ENCODE measurements at places on chromosomes 11 and 22.

DNA sequence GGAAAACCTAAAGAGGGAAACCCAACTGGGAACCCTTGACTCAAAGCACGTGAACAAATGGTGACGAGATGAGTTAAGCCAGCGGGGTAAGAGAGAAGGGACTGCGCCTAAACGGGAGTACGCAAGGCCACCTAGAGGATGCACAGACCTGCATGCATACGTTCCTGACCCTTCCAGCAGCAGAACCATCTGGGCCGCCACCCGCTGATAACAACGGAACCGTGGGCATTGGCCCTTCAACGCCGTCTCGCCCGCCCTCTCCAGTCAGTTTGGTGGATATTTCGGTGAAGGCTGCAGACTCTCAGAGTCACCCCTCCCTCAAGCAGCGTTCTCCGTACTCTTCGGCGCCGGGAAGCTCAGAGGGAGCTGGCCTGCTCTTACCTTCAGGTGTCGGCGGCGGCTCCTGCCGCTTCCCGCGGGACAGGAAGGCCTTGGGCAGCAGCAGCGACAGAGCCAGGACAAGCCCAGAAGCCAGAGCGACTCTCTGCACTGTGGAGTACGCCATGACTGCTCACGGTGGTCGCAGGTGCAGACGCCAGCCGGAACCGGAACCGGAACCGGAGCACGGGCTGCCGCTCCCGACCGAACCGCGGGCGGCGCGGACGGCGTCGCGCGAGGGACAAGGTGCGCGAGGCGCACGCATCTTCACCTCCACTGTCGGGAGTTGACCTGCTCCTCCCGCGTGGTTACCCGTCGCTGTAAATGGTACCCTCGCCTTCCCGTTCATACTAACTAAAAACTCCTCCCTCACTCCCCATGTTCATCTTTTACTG is at the start of gene RIC3:
Gene RIC3, minus strand, starts transcription at position 541 of the 773 bp plus-strand sequence. Its CDS starts 36 bp downstream, at position 505.
- no peak for DNase-seq

DNA sequence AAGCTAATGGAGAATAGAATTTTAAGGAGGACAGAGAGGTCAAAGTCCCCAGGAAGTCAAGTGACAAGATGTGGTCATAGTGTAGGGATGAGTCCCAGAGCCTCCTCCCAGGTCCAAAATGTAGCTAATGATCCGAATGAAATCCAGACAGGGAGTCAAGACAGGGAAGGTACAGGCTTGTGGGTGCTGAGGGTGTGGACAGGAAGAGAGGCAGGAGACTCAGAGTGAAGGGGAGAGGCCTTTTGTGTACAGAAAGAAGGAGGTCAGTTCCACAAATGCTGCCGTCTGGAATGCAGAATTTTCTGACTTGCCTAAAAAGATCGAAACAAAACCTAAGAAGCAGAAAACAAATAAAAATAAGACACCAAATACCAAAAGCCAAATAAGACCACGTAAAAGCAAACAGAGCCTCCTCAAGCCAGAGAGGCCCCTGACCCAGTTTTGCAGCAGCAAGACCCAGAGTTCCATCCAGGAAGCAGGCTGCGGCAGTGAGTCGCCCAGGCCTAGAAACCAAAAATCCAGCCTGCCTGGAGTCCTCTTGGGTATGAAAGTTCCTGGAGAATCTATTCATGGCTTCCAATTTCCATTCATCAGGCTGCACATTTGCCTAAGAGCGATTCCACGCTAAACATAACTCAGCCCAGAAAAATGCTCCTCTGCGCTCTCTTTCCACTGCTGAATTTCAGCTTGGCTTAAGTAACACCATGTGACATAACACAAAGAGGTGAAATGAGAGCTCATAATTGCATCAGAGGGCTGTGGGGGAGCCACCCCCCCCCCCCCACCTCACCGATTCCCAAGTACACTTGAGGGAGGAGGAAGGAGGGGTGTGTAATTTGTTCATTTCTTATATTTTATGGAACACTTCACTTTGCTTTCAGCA is 71.2 kb downstream of the KIRREL3 start:
- DNase-seq, result no peak

GRCh38 chr22:31233001-31233400 is 20.9 kb downstream of the LIMK2 start:
- no peak for DNase-seq

DNA sequence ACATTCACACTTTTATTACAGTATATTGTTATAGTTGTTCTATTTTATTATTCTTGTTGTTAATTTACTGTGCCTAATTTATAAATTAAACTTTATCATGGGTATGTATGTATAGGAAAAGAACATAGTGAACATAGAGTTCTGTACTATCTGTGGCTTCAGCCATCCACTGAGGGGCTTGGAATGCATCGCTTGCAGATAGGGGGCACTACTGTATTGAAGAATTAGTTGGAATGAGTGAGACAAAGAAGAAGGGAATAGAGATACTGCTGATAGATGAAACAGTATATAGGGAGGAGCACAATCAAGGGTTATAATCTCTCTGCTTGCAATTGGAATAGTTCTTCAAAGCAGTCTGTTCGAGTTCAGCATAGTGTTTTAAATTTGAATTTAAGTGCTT is 432.2 kb downstream of the RAB38 start:
- no peak for DNase-seq

DNA sequence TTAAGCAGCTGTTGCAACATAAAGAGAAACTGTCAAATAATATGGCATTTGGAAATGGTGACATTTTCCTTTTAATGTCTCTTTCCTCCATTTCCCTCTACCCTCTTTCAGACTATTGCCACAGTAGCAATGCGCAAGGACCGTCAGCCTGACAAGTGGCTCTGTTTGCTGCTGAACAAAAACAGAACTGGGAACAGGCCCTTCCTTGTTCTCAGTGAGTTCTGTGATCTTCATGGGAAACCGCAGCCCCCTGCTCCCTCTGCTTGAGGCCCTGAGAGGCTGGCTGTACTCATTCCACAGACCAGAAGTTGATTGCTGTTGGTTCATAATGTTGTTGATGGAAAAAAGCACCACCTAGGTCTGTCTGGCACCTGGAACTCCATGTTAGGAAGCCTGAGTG is 559.7 kb downstream of the OPCML start:
- no peak for DNase-seq

- DNase-seq, result no peak
These were observed 2.8 kb upstream of the CABP7 start for GRCh38 chr22:29716814-29717545.

DNA sequence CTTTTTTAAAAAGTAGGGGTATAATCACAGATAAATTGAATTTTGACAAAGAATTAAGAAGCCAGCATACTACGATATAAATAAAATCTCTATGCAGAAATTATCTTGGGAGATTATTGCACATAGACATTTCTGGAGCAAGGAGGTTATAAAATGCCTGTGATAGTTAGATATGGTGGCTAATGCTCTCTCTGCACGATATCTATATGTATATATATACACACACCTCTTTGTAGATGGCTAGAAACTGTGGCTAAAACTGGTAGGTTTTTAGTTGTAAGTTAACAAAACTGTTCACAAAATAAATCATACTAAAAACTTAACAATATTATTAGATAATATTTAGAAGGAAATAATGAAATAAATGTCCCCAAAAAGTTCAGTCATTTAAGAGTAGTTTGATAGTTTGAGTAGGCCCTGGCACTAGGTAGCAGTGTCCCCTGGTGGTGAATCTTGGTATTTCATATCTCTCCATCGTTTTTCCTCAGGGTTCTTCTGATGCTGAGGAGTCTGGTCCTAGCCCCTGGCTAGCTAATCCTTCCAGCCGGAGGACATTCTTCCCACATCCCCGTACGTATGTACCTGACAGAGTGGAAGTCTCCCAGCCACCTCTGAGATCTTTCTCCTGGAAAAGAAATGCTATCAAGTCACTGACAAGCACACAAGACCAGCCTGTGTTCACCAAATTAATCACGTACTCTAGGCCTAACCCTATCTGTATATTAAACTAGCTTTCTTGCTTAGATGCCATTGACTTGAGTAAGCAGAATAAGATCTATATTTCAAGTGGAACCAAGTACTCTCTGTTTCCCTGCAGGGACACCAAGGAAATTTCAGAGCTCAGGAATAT is 32.2 kb downstream of the ART5 start:
- no peak for DNase-seq

GRCh38 chr22:24009227-24010017 is 1.7 kb upstream of the CABIN1 start:
- DNase-seq, result no peak

DNA sequence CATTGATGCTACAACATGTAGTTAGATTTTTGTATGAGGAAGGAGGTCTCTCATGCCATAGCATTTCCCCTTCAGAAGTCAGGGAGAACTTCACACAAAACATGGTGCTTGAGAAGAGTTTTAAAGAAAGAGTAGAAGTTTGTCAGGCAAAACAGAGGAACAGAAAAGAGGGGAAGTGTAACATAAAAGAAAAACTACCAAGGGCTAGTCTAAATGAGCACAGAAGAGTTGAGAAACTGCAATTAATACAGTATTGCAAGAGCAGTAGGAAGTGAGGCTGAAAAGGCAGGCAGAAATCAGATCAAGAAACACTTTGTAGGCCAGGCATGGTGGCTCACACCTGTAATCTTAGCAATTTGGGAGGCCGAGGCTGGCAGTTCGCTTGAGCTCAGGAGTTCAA is 61.0 kb downstream of the FAM168A start:
- DNase-seq, result no peak

DNA sequence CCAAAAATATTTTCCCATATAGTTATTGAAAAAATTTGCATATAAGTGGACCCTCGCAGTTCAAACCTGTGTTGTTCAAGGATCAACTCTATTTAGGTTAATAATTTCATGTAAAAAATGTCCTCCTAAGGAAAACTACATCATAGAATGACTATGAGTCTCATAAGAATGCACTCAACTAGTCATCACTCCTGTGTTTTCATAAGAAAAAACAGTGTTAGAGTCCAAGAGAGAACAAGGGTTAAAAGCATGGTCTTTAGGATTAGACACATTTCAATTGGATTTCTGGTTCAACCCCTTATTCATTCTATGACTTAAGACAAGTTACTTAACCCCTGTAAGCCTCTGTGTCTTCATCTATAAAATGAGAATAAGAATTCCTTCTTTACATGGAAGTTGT is 5.1 kb downstream of the PARVA start:
- no peak for DNase-seq

- peak; percentile 32 for DNase-seq
These were observed 23.3 kb upstream of the SERPIND1 start for GRCh38 chr22:20750461-20751184.

DNA sequence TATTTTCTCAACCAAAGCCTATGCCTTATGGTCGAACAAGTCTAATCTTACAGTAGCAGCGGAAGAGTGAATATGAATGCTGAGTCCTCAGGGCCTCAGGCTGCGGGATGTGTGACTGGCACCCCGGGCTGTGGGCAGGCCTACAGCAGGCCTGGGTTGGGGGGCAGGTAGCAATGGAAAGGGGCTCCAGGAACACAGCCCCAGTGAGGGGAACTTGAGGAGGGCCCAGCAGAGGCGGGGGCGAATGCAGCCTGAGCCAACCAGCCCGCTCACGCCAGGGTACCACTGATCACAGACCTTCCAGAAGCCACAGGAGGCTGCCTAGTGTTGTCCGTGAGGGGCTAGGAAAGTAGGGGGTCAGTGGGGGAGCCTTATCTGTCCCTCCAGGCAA is 11.3 kb upstream of the CD5 start:
- DNase-seq, result no peak

GRCh38 chr22:38211556-38211955 is 9.8 kb downstream of the MAFF start:
- no peak for DNase-seq

DNA sequence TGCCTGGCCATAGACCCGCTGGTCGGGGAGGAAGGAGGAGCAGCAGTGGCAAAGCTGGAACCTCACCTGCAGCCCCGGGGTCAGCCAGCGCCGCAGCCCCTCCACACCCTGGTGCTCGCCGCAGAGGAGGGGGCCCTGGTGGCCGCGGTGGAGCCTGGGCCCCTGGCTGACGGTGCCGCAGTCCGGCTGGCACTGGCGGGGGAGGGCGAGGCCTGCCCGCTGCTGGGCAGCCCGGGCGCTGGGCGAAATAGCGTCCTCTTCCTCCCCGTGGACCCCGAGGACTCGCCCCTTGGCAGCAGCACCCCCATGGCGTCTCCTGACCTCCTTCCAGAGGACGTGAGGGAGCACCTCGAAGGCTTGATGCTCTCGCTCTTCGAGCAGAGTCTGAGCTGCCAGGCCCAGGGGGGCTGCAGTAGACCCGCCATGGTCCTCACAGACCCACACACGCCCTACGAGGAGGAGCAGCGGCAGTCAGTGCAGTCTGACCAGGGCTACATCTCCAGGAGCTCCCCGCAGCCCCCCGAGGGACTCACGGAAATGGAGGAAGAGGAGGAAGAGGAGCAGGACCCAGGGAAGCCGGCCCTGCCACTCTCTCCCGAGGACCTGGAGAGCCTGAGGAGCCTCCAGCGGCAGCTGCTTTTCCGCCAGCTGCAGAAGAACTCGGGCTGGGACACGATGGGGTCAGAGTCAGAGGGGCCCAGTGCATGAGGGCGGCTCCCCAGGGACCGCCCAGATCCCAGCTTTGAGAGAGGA is 11.9 kb downstream of the TMEM121B start:
- no peak for DNase-seq

DNA sequence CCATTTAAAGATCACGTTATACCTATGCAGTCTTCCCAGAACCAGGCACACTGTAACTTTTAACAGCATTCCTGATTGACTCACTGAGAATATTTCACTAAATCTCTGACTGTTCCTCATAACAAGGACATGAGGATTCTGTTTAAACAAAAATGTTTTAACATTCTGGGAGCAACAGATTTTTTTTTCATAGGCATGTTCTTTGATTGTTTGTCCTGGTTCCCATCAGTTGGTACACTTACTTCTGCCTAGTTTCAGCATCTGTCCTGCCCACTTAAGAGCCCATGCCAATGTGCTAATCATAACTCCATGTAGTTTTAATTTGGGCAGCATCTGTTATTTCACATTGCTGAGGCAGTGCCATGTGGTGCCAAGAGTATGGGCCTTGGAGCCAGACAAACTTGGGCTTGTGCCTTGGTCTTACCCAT is 138.5 kb upstream of the CTSC start:
- no peak for DNase-seq

- DNase-seq, result no peak
These were observed 76.8 kb upstream of the CREB3L1 start for GRCh38 chr11:46200537-46201281.

GRCh38 chr11:102313238-102313940 is 3.9 kb upstream of the BIRC3 start:
- DNase-seq, result no peak

Measured in thoracic aorta (tissue), 2 donors.